ENCODE measurements at places on chromosomes 6 and 20.

DNA sequence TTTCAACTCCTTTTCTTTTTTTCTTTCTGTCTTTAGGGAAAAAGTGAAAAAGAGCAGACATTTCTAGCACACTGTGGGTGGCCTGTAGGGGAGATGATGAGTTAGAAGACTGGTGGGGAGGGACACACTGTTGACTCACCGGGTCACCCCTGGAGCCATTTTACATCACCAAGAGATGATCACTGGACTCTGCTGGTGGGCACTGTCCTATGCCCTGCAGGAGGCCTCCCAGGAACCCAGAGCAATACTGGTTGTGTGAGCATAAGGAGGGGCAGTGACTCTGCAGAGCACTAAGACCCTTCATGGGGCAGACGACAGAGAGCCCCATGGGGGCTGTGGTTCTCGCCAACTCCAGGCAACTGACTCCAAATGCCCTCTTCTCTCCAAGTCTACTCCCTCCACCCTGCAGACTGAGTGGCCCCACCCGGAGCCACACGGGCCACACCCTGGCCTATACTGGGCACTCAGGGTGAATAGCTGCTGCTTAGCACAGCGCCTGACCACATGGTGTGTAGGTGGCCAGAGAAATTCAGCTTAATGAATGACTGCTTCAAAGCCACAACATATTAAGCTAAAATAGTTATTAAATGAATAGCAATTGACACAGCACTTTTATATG is 177.5 kb downstream of the CDC5L start:
- DNase-seq, result no peak

GRCh38 chr20:49676581-49677291 is 36.9 kb downstream of the B4GALT5 start:
- peak; percentile 45 for DNase-seq

DNA sequence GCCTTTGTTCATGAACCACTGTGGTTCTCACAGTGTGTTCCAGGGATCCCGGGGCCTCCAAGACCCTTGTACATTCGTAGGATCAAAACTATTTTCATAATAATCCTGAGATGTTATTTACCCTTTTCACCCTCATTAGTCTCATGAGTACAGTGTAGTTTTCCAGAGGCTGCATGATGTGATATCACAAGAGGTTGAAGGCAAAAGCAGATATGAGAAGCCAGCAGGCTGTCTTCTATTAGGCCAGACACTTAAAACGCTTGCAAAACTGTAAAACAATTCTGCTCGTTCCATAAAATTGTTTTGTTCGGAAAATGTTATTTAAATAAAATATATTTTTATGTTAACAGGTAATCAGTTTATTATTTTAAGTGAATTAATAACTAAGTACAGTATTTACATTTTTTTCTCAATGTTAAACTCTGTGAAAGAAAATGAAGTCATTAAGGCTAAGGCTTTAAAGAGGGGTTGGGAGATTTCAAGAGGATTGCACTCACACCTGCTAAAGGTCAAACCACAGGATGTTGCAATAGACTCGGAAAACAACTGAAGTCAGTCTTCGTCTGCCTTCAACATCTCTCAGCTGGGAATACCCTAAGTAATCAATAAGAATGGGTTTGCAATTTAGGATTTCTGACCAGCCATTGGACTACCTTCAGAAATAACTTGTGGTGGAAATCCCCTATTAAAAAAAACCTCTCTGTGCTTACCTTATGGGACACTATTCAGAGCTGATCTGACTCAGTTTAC is 474.2 kb downstream of the KIF16B start:
- DNase-seq, result no peak

GRCh38 chr6:12278915-12279314 is 11.2 kb upstream of the EDN1 start:
- no peak for DNase-seq

DNA sequence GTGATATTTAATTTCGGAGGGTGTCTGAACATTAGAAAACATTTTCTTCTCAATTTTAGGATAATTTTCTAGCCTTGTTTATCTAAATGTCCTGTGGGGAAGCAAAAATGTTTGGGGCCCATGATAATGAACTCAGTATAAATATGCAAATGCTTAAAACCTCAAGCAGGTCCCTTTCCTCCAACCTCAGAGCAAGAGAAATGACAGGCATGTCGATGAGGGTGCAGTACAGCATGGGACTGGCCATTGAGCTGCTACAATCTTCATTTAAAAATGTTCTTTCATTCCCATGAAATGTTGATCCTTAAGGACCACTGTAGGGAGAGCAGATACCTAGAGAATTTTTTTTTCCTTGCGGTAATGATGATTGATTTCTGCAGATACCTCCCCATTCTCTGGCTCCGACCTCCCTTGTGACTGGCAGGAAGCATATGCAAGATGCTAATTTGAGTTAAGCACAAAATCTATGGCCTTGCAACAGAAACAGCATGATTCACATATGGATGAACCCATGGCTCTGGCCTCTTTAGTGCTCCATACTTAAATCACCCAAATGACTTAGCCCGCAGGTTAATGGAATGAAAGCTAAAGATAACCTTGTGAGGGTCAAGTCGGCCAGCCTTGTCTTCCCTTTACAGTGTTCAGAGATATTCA is 243.3 kb downstream of the SOX4 start:
- DNase-seq, result no peak

GRCh38 chr6:131867744-131868143 is 59.9 kb downstream of the ENPP1 start:
- DNase-seq, result no peak

DNA sequence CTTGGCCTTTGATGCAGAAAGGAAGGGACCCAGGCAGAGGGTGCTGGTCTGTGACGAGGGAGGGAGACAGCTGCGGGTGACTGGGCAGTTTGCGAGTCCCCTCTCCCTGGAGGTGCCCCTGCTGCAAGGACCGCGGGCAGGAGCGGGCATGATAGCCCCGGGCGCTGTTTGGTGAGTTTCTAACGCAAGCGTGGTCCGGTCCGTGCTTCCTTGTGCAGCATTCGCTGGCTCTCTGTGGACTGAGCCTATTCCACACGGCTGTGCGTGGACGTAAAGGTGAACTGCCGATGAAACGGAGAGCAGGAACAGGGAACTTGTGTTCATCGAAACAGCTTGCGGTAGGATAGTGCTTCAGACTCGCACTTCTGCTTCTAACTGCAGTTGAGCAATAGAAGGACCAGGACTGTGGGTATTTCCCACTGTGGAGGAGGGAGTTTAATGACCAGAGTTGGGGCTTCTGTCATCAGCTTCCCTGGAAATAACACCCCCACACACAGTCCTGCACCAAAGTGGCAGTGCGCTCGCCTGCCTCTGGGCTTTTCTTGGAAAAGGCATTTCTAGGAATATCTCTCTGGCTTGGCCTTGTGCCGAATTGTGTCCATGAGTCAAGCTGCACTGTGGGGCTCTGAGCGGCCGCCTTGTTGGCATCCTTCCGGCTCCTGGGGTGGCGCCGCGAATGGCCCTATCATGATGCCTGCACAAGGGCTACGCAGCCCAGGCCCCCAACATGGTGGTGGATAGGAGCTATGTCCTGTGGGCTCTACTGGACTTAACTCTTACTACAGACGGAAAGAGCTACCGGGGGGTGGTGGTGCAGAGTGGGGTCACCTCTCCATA is 48.9 kb downstream of the DUSP22 start:
- DNase-seq, result no peak

- DNase-seq, result no peak
These were observed 132.2 kb downstream of the SNX5 start for GRCh38 chr20:17836303-17836861.

DNA sequence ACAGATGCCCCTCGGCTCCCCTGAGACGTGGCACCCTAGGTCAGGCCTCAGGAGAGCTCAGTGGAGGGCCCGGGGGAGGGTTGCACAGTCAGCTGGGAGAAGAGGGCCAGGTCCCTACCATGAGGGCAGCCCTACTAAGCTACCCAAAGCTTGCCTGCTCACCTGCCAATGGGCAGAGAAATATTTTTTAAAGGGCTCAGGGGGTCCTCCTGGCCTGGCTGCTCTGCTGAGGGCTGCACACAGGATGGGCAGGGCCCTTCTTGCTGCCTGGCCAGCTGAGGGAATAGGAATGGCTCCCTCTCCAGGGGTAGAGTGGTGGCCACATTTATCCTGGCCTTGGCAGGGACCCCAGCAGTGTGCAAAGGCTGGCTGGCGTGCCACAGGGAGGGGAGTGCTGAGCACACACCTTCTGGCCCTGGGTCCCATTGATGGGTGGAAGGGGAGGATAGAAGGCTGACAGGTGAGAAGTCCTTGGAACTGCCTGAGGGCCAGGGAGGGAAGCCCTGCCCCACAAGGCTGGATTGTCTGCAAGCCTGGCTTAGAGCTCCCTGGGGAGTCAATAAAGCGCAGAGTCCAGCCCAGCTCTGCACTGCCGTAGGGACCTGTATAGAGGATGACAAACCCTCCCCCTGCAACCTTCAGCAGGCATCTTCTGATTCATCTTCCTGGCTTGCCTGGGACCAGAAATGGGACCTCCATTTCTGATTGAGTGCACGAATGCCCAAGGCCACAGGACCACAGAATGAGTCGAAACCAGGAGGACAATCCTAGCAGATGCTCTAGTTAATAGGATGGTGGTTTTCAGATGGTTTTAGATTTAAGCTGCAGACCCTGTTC is 62.1 kb downstream of the NOL4L start:
- DNase-seq, result peak; percentile 62

DNA sequence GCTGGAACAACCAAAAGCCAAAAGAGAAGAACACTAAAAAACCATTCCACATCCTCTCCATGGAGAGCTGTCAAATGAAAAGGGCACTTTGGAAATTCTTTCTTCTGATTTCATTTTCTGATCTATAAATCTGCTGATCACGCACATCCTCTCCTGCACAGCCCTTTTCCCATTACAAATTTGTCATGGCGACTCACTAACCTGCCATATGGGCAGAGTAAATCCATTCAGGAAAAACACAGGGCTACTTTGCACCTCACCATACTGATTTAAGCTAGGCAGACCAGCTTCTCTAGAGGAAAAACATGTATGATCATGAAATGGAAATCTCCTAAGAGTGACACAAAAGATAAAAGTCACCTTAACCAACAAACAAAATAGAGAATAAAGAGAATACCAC is 26.0 kb downstream of the TOMM6 start:
- no peak for DNase-seq

DNA sequence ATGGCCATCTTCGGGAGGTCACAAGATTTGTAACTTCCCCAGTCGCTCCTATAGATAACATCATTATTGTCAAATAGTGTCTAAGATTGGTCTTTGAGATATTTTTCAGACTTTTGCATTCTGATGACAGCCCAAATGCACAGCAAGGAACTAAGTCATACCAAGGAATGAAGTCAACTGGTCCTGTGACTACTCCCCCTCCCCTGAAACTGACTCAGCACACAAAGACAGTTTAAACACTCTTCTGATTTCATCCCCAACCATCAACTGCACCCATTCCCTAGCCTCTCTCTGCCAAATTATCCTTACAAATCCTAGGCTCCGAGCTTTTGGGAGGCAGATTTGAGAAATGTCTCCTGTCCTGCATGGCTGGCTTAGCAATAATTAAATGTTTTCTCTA is 139.4 kb downstream of the HS3ST5 start:
- no peak for DNase-seq

DNA sequence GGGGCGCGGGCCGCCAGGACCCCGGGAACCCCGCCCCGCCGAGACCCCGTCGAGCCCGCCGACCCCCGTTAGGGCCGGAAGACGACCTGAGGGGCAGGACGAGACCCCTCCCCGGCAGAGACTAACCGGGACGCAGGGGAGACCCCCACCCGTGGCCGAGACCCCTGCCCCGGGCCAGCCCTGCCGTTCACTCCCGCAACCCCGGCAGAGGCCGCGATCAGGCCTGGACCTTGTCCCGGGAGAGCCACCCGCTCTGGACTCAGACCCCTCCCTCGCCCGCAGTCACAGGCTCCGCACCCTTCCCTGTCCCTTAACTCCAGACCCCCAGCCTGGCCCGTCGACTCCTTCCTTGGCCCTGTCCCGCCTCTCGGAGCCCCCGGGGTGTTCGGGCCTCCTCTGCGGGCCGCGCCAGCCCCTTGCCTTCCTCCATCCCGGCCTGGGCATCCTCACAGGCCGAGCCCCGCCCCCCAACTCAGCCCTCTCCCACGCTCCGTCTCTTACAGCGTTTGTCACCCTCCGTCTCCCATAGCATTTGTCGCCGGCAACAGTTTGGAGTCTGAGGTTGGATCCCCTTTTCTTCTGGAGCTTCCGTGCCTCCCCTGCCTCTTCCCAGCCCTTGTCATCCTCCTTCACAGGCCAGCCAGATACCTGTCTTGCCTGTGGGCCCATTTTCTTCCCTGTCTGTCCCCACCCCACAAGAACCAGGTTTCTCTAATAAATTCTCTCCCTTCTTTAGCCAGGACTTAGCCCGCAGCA is 569 bp downstream of the TCEA2 start:
- peak; percentile 35 for DNase-seq

- DNase-seq, result no peak
These were observed 6.8 kb downstream of the SLC29A1 start for GRCh38 chr6:44230034-44230675.

DNA sequence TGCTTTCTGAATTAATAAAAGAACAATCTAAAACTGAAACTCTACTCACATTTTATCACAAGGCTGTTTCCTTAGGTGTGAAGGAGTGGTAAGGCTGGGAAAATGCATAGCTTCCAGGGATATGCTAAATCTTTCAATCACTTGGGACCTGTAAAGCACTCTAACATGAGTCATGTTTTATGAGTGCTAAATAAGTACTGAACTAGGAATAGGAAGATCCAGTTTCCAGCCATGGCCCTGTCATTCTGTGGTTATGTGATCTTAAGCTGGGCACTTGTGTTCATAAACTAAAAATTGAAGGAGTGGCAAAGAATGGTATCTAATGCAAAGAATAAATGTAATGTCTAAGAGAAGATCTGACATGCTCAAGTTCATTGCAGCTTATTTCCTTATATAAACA is 6.1 kb upstream of the TMEM200A start:
- DNase-seq, result no peak
